Choroid plexus epithelial cell (primary cell): ENCODE measurements at places on chromosomes 7 and 10.

GRCh38 chr10:123567984-123568739 is 98.0 kb upstream of the GPR26 start:
- no peak for DNase-seq

DNA sequence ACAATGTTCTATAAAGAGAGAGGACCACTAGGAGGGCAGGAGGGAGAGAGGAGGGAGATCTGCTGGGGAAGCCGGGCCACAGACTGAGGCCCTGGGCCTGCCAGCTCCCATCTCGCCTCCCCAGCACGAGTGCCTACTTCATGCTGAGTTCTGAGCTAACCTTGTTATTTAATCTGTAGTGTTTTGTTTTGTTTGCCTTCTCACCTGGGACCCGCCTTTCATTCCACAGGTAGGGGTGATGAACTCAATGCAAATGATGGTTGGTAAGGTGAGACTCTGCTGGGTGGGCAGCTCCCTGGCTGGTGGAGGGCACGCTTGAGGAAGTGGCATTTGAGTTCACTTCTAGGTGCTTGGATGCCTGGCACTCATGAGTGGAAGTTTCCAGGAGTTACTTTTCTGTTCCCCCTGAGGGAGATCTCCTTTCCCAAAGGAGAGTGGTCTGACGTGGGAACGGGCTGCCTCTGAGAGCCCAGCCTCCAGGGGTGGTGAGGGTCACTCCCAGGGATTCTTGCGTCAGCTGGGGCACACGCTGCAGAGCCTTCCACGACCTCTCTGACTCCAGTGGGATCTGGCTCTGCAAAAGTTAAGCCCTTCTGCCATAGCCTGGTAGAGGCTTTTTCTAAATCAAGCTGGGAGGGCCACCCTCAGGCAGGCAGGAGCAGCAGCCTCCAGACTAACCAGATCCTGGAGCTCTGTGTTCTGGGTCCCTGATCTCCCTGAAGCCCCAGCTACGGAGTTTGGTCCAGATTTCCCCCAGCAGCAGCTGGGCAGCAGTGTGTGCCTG is 22.4 kb downstream of the UBTD1 start:
- no peak for DNase-seq

DNA sequence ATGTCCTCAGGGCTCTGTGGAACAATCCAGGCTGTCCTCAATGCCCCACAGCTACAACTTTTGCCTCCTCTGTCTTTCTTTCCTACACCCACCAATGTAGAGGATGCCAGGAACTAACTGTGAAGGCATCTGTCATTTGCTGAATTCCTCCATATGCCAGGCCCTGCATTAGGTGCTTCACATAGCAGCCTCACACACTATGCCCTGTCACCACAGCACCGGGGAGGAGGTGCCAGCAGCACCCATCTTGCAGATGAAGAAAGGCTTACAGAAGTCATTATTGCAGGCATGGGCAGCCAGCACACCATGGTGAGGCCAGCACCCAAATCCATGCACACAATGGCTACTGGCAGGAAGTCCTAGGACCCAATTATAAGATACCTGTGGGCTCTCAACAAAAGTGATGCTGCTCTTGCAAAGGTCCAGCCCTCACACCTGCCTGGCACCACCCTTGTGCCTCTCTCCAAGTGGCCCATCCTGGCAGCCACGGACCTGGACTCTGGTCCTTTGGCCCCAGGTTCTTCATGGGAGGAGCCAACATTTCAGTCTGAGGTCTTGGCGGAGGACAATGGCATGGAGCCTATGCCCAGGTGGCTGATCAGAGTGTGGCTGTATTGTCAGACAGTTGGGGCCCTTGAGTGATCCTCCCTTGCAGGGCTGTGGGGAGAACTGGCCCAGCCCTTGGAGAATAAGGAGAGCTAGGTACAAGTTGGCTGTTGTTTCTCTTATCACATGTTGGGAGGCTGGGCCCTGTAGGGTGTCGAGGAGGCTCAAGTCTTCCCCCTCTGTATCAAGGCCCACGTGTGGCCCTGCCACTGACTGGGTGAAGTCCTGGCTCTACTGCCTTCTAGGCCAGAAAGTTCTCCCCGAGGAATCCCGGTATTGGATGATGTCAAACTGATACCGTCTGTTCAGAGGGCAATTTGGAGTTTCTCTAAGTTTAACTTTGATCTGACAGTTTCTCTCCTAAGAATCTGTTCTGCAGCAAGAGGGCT is 14.4 kb upstream of the MYL7 start:
- no peak for DNase-seq

DNA sequence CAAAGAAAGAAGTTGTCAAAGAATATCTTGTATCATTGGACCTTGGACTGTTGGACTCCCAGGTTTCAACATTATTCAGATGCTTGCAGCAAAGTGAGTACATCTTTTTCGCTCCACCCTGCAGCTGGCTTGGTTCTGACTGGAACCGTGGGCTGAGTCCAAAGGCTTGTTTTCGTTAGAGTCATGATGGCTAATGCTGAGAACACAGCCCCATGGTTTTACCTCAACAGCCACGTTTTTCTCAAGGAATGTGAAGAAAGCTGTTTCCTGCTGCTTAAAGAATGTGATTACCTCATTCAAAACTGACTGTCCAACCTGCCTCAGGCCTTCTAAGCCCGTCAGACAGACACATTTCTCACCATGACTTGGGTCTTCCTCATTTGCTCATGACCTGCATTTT is 69.5 kb downstream of the STEAP1B start:
- DNase-seq, result peak; percentile 95

- peak; percentile 37 for DNase-seq
Measured at GRCh38 chr7:44547536-44548231, 6.6 kb upstream of the NPC1L1 start.

- DNase-seq, result no peak
Measured at GRCh38 chr10:126481181-126481580, 92.9 kb upstream of the ADAM12 start.

DNA sequence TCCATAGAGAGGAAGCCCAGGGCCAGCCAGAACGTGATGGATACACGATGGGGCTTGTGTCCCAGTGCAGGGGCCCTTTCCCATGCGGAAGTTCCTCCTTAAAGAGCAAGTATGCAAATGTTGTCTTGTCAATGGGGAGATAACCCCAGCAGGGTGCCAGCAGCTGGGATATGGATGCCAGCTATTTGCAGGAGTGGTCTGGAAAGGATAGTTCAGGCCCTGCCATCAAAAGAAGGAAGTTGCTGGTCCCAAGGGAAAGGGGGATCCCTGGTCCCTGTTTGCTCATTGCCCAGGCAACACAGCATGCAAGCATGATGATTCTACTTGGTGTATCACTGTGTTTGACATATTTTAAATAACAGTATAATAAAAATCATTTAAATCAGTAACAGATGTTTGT is 73.1 kb upstream of the HECW1 start:
- DNase-seq, result no peak

DNA sequence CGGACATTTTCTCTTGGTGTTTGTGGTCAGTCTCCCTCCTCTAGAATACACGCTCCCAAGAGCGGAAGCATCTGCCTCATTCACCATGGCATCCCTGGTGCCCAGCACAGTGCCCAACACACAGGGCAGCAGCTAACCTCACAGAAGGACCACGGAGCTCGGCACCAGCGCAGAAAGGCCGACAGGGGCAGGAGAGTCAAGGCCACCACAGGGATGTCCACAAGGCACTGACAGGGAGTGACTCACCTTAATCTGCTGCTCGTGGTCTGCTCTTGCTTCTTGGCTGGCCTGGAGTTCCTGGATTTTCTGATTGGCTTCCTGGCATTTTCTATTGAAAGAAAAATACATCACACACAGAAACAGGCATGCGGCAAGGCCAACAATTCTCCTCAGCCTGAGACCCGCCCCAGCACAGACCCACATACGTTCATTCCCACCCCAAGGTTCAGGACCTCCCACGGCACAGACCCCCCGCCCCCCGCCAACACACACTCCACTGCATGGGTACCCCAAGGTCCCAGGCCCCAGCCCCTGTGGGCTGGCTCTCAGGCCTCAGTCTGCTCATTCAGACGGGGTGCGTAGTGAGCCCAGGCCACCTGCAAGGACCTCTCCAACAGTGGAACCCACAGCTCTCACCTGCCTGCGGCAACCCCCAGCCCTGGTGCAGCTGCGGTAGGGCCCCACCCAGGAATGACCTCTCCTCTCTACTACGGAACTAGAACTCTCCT is 14.9 kb downstream of the MAD1L1 start:
- peak; percentile 19 for DNase-seq

GRCh38 chr10:128694851-128695725 is 568.9 kb upstream of the MKI67 start:
- DNase-seq, result no peak

DNA sequence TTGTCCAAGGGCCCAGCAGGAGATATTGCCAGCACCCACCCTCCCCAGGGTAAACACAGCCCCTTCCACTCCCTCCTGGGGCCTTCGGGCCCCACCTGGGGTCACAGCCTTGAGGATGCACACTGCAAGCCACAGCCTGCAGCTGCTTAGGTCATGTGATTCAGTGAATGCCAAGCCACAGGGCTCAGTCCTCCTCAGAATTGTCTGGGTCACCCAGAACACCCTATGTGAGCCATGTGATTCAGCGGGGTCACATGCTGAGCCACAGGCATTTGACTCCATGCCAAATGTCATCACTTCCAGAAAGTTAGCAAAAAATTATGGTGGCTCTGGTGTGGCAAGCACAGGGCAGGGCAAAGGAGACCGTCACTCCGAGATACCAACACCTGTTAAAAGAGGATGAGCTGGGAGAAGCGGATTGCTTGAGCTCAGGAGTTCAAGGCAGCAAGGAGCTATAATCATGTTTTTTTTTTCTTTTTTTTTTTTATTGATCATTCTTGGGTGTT is 17.2 kb upstream of the PSAP start:
- peak; percentile 91 for DNase-seq

- peak; percentile 34 for DNase-seq
Measured at GRCh38 chr7:32515890-32516550, 20.7 kb downstream of the AVL9 start.

GRCh38 chr10:2225609-2226008 is 488.3 kb upstream of the ADARB2 start:
- no peak for DNase-seq

- no peak for DNase-seq
Measured at GRCh38 chr7:69687739-69688433, 89.6 kb downstream of the AUTS2 start.

DNA sequence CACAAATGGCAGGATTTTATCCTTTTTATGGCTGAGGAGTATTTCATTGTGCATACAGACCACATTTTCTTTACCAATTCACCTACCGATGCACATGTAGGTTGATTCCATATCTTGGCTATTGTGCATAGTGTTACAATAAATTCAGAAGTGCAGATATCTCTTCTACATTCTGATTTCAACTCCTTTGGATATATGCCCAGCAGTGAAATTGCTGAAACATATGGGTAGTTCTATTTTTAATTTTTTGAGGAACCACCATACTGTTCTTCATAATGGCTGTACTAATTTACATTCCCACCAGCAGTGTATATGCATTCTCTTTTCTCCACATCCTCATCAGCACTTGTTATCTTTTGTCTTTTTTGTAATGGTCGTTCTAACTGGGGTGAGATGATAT is 1290.3 kb downstream of the XPNPEP1 start:
- no peak for DNase-seq
